Substantia nigra (tissue), 51 donors: ENCODE measurements at places on chromosomes 11 and 22.

DNA sequence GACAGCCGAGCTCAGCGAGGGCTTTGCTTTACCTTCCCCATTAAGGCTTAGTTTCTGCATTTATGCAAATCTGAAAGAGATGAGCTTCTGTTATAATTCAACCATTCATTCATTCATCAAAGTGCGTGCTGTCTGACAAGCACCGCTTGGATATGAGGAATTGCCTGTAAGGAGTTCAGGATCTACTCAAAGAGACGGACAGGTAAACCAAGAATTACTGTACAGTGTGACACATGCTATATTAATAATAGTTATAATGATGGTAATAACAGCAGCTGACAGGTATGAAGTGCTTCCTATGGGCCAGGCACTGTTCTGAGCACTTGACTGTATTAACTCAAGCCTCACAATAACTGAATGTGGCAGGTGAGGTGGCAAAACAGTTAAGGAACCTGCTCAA lies 109.9 kb upstream of the TBCEL start:
- DNase-seq, result no peak

- no peak for DNase-seq
Measured at GRCh38 chr11:36192425-36193289, 96.6 kb downstream of the COMMD9 start.

GRCh38 chr11:47225552-47226400 lies 11.0 kb downstream of the DDB2 start:
- no peak for DNase-seq

DNA sequence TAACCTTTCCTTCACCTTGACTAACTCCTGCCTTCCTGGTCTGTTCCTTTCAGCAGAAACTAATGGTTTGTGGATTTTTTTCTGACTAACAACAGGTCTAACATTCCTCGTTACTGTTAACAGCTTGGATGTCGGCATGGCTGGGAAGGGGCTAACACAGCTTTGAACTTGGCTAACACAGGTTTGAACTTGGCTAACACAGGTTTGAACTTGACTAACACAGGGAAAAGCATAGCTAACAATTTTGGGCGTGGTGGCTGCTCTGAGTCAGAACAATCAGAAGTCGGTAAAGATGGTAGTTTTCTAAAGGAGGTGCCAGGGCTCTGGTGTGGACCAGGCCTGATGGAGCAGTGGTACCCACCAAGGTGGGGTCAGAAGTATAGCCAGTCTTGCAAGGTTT lies 16.1 kb downstream of the MIAT start:
- DNase-seq, result no peak
